Stimulated activated CD8-positive, alpha-beta memory T cell treated with anti-CD3 and anti-CD28 coated beads, Interleukin-7, amount 100 ng/mL, for 1 hour (primary cell): ENCODE measurements at places on chromosomes 11 and 22.

GRCh38 chr22:24391836-24392217 lies 35.6 kb upstream of the ADORA2A start:
- no peak for DNase-seq

GRCh38 chr11:66239998-66240780 lies 28.2 kb upstream of the RAB1B start:
- DNase-seq, result no peak

GRCh38 chr11:131980199-131980598 lies 609.8 kb downstream of the NTM start:
- no peak for DNase-seq

GRCh38 chr11:17779861-17780594 lies 45.4 kb downstream of the KCNC1 start:
- no peak for DNase-seq

GRCh38 chr11:93767018-93767417 lies 17.1 kb upstream of the MED17 start:
- DNase-seq, result no peak

GRCh38 chr11:124844664-124845079 lies 20.6 kb upstream of the ROBO3 start:
- DNase-seq, result no peak

GRCh38 chr11:3815845-3816244 lies 7.5 kb downstream of the PGAP2 start:
- DNase-seq, result no peak

DNA sequence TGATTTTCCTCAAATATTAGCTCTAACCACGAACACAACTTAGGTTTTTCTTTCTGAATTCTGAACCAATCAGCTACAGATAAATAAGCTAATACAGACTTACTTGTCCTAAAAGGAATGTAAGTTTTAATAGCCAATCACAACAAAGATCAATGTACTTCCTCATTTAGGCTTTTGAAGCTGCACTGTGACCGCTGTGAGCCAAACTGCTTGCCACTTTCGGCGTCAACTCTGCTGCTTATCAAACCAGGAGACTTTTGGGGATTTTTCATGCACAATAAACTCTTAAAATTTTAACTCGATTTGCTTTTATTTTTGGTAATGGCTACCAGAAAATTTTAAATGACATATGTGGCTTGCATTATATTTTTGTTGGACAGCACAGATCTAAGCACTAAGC lies 92.5 kb downstream of the TMPRSS5 start:
- DNase-seq, result no peak

DNA sequence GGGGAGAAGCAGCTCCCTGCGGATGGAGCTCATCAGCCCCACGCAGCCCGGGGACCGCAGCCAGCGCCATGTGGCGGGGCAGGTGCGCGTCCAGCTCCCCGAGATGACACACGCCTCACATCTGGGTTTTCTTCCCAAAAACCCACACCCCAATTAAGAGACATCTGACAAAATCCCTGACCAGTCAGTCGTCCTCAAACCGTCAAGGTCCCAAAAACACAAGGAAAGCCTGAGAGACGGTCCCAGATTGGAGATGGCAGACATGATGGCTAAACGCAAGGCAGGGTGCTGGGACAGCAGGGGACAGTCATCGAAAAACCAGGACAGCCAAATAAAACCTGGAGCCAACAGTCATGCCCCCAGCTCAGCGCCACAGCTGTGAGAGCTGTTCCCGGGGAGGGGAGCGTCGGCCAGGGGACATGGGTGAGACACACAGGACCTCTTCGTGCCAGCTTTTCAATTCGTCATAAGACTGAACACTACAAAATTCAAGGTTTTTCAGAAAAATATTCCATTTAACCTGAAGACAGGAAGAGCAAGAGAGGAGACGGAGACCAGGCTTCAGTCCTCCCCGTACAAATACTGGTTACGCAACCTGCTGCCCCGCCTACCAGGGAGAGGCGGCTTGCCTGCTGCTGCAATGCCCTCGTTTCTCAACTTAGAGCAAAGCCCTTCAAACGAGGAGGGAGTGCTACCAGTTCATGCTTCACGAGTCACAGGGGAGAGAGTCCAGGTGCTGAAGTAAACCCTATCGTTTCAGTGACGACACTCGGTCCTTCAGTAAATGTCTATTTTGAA lies 10.5 kb downstream of the TOLLIP start:
- no peak for DNase-seq

DNA sequence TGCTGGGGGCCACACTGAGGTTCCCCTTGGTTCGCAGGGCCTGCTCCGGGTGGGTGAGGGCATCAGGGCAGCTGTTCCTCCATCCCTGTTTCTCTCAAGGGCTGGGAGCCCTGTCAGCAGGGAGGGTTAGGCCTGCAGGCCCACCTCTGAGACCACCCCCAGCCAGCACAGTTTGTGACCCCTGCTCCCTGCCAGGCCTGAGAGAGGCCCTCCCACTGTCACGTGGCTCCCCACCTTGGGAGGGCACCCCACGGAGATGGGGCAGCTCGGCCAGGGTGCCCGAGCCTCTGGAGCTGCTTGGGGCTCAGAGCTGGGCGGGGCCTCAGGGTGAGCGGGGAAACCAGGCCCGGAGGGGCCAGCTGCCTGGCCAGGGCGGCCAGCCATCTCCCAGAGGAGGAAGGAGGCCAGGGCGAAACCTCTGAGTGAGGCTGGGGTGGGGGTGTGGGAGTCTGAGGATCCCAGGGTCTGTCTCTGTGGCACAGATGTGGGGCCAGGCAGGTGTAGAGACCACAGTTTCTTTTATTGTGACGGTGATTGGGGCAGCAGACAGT lies 2.5 kb upstream of the INS start:
- no peak for DNase-seq

DNA sequence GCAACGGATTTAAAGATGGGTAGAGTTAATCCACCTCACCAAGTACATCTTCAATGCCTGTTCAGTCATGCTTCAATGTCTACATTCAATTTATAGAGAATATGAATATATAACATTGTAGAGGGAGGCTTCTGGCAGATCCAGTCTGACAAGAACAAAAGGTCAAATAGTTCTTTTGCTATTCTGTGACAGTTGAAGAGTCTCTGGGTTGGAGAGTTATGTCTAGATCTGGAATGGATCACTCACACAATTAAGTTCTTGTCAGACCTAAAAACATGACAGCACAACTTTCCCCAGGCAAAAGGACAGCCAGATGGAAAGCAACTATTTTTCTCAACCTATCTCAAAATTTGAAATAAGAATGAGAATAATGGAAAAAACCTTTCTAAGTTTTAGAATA lies 15.3 kb upstream of the GAB2 start:
- no peak for DNase-seq

GRCh38 chr11:79151396-79151795 lies 289.4 kb downstream of the TENM4 start:
- no peak for DNase-seq

DNA sequence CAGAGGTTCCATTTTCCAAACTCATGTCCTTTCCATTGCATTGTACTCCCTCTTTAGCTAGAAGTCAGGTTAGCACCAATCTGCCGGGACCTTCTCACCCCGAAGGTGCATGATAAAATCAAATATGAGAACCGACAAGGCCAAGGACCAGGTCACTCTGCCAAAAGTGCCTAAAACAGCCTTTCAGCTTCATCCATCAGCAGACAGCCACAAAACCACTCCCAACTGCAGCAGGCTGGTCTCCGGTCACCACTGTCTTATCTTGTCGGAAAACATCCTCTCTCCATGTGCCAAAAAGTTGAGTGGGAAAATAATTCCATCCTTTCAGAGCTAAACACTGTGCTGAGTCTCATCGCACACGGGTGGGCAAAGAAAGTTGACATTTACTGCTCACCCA lies 1.4 kb downstream of the PI4KA start:
- DNase-seq, result no peak

DNA sequence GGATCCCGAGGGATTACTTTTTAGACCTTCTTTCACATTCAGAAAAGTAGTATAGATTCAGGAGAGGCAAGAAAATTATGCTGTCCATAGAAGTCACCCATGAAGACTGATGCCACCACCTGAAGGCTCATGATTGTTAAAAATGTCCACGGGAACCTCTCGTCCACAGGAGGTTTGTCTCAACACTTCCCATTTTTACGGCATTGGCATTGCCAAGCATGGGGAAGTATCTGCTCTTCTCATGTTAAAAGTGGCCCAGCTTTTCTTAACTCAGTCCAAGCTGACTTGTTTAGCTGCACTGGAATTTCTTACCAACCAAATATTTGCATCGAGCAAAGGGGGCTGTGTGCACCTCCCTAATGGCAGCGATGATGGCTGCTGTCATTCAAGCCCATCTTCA lies 9.6 kb downstream of the CDPF1 start:
- no peak for DNase-seq

- DNase-seq, result no peak
These were observed 28.1 kb upstream of the TH start for GRCh38 chr11:2199466-2200341.

- DNase-seq, result no peak
These were observed 328.2 kb downstream of the FAM181B start for GRCh38 chr11:82405421-82405820.

DNA sequence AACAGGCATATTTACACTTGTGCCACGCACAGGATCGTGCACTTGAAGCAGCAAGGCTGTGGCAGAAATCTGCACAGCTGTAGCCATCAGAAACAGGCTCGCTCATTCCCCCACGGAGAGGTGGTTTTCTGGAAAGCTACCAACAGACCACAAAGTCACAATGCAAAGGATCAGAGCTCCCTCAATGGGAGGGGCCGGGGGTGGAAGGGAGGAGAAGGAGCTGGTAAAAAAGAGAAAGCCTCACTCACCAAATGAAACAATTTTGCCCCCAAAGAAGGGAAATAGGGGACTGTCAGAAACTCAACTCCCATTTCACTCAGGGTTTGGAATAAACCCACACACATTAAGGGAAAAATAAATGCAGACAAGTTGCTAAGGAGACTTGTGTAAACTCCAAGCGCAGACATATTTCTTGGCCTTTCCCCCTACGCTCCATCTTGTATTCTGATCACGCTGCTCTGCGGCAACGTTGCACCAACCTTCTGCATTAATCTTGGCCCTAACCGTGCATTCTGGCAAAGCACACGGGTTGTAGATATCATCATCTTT lies 43.2 kb upstream of the BLID start:
- DNase-seq, result no peak

DNA sequence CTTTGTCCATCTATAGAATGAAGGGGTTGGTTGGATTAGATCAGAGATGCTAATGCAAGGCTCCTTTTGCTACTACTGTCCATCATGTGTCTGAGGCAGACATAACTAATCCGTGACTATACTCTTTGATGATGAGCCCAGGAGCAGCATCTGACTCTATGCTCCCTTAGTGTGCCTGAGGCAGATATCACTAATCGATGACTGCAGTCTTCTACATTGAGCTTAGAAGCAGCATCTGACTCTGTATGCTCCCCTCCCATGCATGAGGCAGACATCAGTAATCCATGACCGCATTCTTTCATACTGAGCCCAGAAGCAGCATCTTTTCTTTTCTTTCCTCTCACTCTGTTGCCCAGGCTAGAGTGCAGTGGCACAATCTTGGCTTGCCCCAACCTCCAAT lies 4.2 kb downstream of the TCN2 start:
- DNase-seq, result no peak

- no peak for DNase-seq
These were observed 127.6 kb downstream of the DBX1 start for GRCh38 chr11:20032577-20033260.

DNA sequence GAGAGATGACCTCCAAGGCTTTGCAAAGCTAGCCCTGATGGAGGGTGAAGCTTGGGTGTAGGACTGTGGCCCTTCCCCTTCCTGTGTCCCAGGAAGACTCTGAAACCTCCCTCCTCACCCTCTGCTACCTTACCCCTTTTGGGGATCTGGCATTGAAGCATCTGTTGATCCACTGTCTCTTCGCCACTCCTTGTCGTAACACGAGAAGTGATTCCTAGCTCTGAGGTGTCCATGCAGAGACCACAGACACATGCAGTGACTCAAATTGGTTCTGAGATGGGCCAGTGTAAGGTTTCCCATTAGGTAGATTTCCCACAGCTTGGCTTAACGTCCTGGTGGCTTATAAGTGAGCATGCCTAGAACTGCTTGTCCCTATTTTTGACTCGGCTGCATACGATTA lies 101.4 kb downstream of the ZBTB16 start:
- DNase-seq, result no peak

DNA sequence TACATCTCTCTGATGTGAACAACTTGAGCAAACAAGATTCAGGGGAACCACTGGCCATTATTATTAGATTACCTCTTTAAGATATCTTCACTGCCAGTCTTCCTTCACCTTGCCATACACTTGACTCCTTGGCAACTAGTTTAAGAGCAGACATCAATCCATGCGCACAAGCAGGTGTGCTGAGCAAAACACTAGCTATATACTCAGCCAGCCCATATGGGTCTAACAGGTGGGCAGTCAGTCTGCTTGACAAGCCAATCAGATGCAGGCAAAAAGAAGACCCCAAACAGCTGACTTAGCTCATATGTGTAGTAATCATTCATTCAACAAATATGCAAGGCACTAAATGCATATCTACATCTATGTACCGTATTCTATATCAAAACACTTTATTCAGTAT lies 101.2 kb downstream of the SIK3 start:
- DNase-seq, result no peak

- DNase-seq, result no peak
These were observed 24.2 kb downstream of the MUC6 start for GRCh38 chr11:1012291-1012690.

GRCh38 chr11:122814401-122814800 lies 23.9 kb upstream of the CRTAM start:
- DNase-seq, result no peak

DNA sequence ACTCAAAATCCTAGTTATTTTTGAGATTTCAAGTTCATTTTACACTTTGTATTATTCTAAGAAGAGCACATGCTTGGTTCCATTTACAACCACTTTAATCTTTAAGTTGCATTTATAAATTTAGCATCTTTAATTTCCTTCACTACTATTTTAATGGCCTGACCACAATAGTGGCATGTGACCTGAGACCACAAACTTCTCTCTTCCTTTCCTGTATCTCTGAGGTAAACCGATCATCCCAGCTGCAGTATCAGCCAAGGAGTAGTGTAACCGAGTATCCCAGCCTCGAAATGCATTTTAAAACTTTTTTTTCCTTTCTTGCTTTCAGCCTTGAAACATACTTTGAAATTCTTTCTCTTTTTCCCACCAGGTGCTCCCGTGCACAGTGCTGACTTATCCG lies 28.7 kb upstream of the CBX6 start:
- no peak for DNase-seq

GRCh38 chr11:20007386-20007785 lies 152.9 kb downstream of the DBX1 start:
- no peak for DNase-seq

GRCh38 chr11:42012271-42012670 lies 552.8 kb upstream of the LRRC4C start:
- DNase-seq, result no peak

GRCh38 chr11:79312617-79313529 lies 128.0 kb downstream of the TENM4 start:
- no peak for DNase-seq

- DNase-seq, result no peak
These were observed 5.9 kb downstream of the TREH start for GRCh38 chr11:118673361-118674081.

GRCh38 chr11:126805870-126806269 lies 194.7 kb downstream of the KIRREL3 start:
- DNase-seq, result no peak

GRCh38 chr11:91272089-91272488 lies 952.5 kb upstream of the FAT3 start:
- no peak for DNase-seq
